ENCODE measurements at places on chromosomes 3 and 15.

DNA sequence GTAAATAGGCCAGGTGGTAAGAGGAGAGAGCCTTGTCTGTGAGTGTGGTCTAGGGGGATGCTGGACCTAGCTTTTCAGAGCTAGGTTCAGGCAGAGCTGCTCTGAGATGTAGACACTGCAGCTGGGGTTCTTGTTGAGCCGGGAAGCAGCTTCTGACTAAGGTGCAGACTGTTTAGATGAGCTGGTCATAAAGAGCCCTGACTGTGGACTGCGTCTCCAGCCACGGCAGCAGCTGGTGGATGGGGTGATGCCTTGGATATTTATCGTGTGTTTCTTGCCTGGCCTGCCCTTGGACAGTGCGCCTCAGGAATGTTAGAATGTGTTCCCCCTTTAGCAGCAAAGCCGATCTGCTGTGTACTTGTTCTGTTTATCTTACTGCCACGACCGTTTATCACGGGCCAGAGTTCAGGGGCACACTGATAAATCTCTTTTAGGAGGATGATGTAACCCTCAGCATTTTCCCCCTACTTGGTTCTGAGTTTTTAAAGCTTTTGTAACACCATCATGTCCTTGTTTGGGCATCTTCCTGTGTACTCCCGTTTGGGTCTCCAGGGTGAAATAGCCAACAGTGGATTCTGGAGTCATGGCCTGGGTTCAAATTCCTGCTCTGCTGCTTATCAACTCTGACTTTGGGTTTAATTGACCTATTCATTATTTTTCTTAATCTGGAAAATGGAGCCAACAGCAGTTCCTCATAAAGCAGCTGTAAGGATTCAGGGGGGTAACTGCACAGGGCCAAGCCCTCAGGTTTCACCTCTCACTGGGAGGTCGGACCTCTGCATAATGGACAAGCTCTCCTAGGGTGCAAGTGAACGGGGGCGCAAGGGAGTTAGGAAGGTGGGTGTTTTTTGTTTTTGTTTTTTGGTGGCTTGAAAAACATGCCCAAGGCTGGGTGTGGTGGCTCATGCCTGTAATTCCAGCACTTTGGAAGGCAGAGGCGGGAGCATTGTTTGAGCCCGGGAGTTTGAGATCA lies 51.4 kb downstream of the FLNB start:
- no peak for DNase-seq

DNA sequence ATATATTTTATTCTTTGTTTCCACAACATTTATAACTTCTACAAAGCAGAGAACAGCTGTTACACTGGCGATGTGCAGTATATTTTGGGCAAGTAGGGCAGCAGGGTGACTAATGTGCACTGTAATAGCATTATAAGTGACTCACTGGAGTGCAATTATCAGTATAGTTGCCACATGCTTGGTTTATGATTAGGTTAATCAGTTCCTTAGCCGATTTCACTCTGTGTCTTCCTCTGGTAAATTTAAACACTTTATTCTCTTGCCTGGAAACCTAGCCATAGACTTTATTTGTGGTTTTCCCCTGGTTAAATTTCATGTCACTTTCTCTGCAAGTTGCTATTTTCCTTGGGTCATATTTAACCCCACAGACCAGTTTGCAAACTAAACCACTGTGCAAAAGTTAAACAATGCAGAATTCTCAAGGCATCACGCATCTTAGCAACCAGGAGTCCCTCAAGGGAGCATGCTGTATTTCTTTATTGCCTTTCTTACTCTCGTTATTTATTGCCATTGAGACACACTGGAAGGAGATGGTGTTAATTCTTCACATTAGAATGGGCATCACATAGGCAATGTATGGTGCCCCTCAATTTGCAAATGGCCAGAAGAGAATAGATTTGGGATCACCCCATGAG lies 690.2 kb upstream of the DPPA4 start:
- no peak for DNase-seq

GRCh38 chr3:14847613-14848541 lies 29.1 kb downstream of the FGD5 start:
- no peak for DNase-seq

GRCh38 chr3:150075417-150075865 lies 104.7 kb upstream of the PFN2 start:
- DNase-seq: no peak

DNA sequence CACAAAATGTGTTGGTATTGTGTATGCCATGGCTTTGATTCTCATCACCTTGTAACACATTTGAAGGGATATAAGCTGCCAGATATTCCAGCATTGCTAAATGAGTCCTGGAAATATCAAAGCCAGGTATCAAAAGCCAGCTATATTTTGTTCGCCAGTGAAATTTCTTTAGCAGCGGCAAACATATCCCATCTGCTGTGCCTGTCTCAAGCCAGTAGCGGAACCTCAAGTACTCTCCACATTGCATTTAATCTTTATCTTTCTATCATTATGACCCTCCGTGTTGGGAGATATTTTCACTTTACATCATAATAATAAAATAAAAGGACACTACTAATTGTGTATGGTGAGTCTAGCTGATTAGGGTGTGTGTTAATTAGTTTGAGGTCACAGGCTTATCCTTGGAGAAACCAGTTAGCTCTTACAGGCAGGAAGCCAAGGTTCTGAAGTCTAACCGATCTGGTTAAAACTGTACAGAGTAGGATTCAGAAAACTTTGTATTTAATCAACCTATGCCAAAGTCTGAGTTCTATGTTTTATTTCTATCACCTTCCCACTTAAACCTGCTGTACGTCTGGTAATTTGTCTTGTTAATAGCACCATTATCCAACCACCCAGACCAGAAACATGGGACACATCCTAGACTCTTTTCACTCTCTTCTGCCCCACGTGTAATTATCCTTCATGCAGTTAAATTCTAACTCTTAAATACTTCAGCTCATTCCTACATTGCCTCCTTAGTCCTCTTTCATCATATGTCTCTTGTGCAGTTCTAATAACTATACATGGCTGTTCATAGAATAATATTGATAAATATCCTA lies 14.5 kb downstream of the TIPARP start:
- no peak for DNase-seq

DNA sequence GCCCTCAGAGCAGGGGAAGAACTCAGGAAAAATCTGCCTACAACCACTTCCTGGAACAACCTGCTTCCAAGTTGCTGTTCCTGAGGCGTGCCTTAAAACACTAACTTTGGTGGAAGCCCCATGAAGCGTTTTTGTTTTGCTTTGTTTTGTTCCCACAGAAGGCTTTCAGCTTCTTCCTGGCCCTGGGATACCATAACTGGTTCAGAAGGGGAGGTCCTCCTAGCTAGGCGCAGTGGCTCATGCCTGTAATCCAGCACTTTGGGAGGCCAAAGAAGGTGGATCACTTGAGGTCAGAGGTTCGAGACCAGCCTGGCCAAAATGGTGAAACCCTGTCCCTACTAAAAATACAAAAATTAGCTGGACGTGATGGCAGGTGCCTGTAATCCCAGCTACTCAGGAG lies 1.2 kb upstream of the IP6K1 start:
- no peak for DNase-seq

DNA sequence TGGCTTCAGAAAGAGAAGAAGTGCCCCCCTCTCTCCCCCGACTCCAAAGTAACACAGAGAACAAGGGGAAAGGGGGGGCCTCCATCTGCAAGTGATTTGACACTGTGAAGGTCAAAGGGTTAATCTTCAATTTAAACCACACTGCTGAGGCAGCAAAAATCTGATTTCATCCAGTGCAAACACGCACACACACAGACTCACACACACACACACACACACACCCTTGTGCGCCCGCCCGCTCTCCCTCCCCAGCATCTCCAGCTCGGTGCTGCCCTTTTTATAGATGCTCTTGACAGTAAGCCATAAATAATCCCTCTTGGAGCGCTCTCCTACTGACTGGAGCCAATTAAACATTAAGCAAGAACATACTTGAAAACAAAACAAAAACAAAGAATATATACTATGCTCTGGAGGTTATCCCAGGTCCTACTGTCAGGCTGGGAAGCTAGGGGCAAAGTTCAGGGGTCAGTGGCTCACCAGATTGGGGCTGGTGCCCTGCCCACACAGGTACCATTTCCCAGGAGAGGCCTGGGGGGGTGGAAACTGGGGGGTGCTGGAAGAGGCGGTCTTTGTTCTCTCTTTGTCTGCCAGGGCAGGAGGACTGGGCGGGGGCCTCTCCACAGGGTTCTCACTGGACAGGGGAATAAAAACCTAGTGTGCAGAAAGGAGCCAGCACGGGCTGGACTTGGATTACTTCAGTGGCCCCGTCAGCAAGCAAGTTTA lies 16.3 kb downstream of the BMF start:
- DNase-seq: no peak

- DNase-seq: no peak
Measured at GRCh38 chr15:81752974-81753373, 292.8 kb downstream of the MEX3B start.

- DNase-seq: no peak
Measured at GRCh38 chr3:12822725-12823373, 18.5 kb downstream of the RPL32 start.

GRCh38 chr3:31263897-31264296 lies 268.8 kb upstream of the STT3B start:
- DNase-seq: no peak

DNA sequence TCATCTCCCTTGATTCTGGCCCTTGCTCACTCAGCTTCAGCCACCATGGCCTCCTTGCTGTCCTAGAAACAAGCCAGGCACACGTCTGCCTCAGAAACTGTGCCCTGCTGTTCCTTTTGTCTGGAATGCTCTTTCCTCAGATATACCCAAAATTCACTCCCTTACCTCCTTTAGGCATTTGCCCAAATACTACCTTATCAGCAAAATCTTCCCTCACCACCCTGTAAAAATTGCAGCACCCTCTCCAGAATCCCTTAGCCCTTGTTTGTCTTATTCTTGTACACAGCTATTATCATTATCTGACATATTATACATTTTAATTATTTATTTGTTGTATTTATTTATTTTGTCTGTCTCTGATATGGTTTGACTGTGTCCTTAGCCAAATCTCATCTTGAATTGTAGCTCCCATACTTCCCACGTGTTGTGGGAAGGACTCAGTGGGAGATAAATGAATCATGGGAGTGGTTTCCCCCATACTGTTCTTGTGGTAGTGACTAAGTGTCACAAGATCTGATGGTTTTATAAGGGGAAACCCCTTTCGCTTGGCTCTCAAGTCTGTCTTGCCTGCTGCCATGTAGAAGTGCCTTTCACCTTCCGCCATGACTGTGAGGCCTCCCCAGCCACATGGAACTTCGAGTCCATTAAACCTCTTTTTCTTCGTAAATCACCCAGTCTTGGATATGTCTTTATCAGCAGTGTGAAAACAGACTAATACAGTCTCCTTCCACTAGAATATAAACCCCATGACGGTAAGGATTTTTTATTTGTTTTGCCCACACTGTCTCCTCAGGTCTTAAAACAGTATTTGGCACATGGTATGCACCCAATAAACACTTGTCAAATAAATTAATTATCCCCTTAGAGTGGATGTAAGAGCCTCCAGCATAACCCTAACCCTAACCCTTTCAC lies 60.0 kb upstream of the STT3B start:
- no peak for DNase-seq

DNA sequence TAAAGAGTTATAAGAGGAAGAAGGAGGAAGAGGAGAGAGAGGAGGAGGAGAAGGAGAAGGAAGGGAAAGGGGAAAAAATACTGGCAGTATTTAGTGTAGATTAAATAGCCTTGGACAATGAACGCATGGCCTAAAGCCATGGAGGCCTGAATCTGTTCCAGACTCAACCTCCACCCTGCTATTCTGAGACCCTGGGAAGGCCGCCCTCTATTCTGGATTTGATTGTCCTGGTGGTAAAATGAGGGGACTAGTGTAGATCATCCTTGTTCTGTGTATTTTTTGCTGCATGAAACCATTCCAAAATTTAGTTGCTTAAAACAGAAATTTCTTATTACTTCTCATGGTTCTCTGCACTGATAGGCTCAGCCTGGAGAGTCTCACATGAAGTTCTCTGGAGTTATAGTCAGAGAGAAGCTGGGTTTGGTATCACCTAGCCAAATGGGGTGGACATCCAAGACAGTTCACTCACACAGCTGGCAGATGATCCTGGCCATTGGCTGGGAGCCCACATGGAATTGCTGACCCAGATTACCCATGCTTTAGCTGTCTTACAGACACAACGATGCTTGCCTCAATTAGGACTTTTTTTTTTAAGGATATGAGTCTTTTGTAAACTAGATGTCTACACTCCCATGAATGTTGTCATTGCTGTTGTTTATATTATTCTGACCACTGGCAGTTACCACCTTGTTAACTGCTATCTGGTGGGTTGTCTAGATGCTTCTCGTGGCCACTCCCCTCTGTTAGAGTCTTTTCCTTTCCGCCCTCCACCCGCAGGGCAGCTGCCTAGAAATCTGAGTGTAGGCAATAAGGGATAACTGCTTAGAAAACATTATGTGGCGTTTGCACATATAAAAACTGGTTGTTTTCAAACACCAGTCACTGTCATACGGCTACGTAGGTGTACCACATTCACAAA lies 149.9 kb downstream of the SST start:
- no peak for DNase-seq

- no peak for DNase-seq
Measured at GRCh38 chr3:120615847-120616609, 19.9 kb downstream of the NDUFB4 start.

DNA sequence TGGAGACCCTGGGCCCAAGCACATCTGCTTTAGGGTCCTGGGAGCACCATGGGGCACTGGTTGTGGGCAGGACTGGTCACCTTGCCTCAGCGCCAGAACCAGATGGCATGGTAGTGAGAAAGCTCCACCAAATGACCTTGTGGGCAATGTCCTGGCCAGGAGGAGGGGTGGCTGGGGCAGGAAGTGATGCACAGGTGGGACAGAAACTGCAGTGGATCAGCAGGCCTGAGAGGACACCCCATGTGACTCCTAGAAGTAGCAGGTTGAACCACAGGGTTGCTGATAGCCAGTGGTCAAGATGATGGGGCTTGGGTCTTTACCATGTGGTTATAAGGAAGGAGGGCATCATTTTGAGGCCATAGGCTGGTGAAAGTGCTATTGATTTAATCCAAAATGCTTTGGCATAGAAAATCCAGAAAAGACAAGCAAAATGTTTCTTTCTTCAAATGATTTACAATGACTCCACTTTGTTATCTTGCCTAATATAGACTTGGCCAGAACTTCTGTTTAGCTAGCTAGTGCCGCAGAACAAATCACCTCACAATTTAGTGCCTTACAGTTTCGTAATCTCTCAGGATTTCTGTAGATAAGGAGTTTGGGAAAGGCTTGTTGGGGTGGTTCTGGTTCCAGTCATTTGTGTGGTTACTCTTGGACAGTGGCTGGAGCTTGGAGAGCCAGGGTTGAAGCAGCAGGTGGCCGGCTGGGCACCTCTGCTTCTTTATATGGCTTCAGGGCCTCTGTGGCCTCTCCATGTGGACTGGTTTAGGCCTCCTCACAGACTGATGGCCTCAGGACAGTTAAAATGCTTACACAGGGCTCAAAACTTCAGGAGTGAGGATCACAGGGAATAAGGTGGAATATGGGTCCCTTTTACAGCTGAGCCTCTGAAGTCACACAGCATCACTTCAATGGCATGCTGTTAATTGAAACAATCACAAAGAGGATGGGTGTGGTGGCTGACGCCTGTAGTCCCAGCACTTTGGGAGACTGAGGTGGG lies 27.5 kb downstream of the TMEM158 start:
- DNase-seq: no peak

DNA sequence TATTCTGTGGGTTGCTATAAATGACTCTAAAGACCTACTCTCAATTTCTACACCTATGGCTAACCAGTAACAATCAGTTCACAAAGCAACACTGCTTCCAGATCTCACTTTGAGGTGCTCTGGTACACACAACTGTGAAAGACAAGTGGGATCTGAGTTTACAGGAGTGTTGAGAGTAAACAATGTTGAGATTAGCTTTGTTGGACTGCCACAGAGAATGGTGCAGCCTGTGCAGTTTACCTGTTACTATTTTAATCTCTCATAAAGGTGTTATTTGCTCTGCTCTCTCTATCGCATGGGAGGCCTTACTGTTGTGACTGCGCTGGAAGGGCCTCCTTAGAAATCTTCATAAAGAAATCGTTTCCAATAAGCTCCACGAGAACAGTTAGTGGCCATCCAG lies 112.0 kb downstream of the SOX2 start:
- no peak for DNase-seq
